ENCODE measurements at places on chromosomes 12 and 14. TPM values are rescaled to one million over a fixed set of nuclear protein-coding genes. Genes with fewer than 3 reads are reported as not detected.

GRCh38 chr12:58931518-58931917, 11.2 kb upstream of the LRIG3 start:
- H3K4me3 ChIP-seq, result no peak overlapping the region
- no peaks in the 10 kb centered on the region for H3K27me3 ChIP-seq
- H3K36me3 ChIP-seq, result no peaks in the 10 kb centered on the region
- H3K4me1 ChIP-seq, result no peaks in the 10 kb centered on the region
- DNase-seq, result no peak
- no peak overlapping the region for H3K27ac ChIP-seq

- no peak overlapping the region for H3K27ac ChIP-seq
- peaks cover 11% of the 10 kb centered on the region for H3K4me1 ChIP-seq
- no peak overlapping the region for H3K4me3 ChIP-seq
- peaks cover 28% of the 10 kb centered on the region for H3K36me3 ChIP-seq
Measured at GRCh38 chr14:100468557-100468956, 118.7 kb downstream of the BEGAIN start.

GRCh38 chr12:1435456-1435855, 158.9 kb downstream of the FBXL14 start:
- H3K36me3 ChIP-seq, result no peaks in the 10 kb centered on the region
- H3K27ac ChIP-seq, result peak overlapping the region; percentile 26
- no peaks in the 10 kb centered on the region for H3K27me3 ChIP-seq
- H3K4me3 ChIP-seq, result no peak overlapping the region
- H3K4me1 ChIP-seq, result no peaks in the 10 kb centered on the region

GRIN2B gene
- total RNA-seq, result 0.19 TPM

NXPH4 gene
- 0.95 TPM for total RNA-seq

HOXC13 gene
- not detected for total RNA-seq

DNA sequence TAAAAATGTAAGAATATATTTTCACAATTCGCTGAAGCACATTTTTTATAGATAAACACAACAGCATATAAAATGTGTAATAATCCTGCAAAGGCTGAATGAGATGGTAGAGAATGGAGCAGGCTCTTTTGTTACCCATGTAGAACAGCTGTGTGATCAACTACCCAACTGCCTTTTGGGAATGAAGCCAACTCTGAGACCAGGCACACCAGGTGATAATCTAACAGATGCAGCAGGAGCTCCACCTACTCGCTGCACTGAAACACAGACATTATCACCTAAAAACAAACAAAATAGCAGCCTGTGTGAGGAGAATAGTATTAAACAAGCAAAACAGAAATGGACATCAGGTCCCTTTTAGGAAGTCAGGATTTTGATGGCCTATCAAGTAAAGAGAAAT, 183.3 kb downstream of the CCDC59 start:
- no peak overlapping the region for H3K4me3 ChIP-seq
- H3K4me1 ChIP-seq, result no peaks in the 10 kb centered on the region
- H3K27me3 ChIP-seq, result no peaks in the 10 kb centered on the region
- H3K27ac ChIP-seq, result no peak overlapping the region
- H3K36me3 ChIP-seq, result no peaks in the 10 kb centered on the region

DNA sequence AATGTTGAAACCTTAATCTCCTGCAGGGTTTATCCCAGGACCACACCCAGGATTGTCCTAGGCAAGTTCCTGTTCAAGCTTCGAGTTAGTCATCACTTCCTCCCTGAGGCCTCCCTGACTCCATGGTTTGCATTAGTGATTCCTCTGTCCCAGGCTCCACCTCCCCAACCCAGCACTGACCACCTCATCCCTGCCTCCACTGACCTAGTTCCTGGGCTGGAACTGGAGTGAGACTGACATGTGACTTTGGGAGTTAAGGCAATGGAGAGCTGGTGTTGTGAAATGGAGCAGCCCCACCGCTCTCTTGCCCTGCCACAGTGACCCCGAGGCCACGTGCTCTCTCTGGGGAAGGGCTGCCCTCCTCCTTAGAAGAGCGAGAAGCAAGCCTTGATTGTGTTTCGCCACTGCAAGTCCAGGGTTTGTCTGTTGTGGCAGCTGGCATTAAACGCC, 15.8 kb upstream of the DTX1 start:
- no peak overlapping the region for H3K4me3 ChIP-seq
- peak overlapping the region; percentile 43 for H3K27ac ChIP-seq
- peak; percentile 21 for DNase-seq
- H3K27me3 ChIP-seq, result no peaks in the 10 kb centered on the region

DNA sequence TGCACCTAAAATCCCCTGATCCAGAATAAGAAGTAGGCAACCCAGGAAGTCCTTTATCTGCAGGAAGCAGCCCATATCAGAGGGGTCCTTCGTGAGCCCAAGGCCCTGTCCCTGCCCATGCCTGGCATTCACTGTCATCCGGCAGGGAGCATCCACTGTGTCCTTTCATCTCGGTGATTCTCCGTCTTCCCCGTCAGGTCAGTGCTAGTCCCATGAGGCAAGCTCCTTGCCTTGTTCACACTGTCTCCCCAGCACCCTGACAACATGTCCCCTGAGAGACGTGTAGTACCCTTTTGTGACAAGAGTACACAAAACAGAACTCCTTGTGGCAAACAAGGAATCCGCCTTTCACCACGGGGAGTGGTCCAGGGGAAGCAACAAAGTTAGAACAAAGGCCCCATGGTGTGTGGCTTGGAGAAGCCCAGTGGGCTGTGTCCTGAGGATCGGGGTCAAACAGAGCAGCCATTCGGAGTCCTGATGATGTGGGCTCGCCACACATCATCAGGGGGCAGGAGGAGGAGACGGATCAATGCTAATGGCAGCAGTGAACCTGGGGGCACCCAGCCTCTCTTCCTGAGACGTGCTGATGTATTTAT, 112.1 kb downstream of the DICER1 start:
- H3K27me3 ChIP-seq, result no peaks in the 10 kb centered on the region
- H3K4me1 ChIP-seq, result no peaks in the 10 kb centered on the region
- H3K36me3 ChIP-seq, result no peaks in the 10 kb centered on the region
- no peak overlapping the region for H3K4me3 ChIP-seq
- H3K27ac ChIP-seq, result no peak overlapping the region

LTB4R2 gene
- total RNA-seq, result 132 TPM
